ENCODE measurements at places on chromosomes 12 and 14. TPM values are rescaled to one million over a fixed set of nuclear protein-coding genes. Genes with fewer than 3 reads are reported as not detected.

DNA sequence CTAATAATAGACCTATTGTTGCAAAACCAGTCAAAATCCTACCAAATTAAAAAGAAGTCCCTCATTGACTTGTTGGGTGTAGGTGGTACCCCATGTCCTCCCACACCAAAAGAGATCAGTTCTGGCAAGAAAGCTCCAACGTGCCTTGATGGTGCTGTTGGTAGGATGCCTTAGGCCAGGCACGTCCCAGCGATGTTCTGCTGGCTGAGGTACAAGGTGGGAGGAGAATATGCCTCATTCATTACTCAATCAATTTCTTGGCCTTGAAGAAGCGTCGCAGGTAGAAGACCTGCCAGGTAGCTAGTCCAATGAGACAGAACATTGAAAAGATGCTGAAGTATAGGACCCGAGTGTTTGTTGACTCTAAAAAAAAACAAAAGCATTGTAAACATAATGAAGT lies 7.8 kb upstream of the NEK9 start:
- no peak for DNase-seq
- peaks cover 8% of the 10 kb centered on the region for H3K4me1 ChIP-seq
- H3K4me3 ChIP-seq = no peak overlapping the region
- peaks cover 39% of the 10 kb centered on the region for H3K36me3 ChIP-seq
- no peak overlapping the region for H3K27ac ChIP-seq
- H3K27me3 ChIP-seq = no peaks in the 10 kb centered on the region

DNA sequence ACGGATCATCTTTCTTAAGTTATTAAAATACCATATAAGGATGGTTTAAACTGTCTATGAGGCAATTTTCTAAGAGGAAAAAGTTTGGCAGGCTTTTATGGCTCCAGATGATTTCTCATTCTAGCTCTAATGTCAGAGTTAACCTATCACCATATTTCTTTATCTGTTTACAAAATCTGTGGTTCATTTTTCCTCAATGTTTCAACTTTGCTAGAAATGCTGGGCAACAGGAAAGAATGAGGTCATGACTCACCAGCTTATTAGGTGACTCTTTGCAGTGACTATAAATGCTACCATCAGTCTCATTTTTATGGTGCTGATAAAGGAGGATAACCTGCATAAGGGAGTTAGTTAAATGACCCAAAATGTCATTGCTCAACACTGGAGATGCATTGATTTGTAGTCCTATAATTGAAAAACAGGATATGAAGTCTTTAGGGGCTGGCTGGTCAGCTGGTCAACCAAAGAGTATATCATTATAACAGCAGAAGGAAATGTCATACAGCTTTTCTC lies 45.3 kb upstream of the RAP1B start:
- no peak overlapping the region for H3K4me3 ChIP-seq
- DNase-seq = no peak
- no peaks in the 10 kb centered on the region for H3K4me1 ChIP-seq
- no peaks in the 10 kb centered on the region for H3K36me3 ChIP-seq

GRCh38 chr14:35414365-35414764 lies 9.8 kb upstream of the NFKBIA start:
- no peaks in the 10 kb centered on the region for H3K4me1 ChIP-seq
- H3K27ac ChIP-seq = no peak overlapping the region
- no peaks in the 10 kb centered on the region for H3K27me3 ChIP-seq
- DNase-seq = no peak
- no peak overlapping the region for H3K4me3 ChIP-seq

- DNase-seq = no peak
- H3K4me3 ChIP-seq = no peak overlapping the region
- no peaks in the 10 kb centered on the region for H3K27me3 ChIP-seq
- H3K27ac ChIP-seq = no peak overlapping the region
- H3K36me3 ChIP-seq = no peaks in the 10 kb centered on the region
- peaks cover 53% of the 10 kb centered on the region for H3K4me1 ChIP-seq
Measured at GRCh38 chr12:47408171-47408871, 297.5 kb downstream of the RPAP3 start.

GRCh38 chr12:40834321-40834720 lies 142.1 kb downstream of the CNTN1 start:
- DNase-seq = no peak
- H3K4me3 ChIP-seq = no peak overlapping the region
- H3K36me3 ChIP-seq = no peaks in the 10 kb centered on the region
- no peaks in the 10 kb centered on the region for H3K27me3 ChIP-seq

Gene SDSL
- 33.0 TPM for polyA plus RNA-seq
